Fibroblast of skin of left biceps (primary cell): ENCODE measurements at places on chromosomes 2 and 18.

DNA sequence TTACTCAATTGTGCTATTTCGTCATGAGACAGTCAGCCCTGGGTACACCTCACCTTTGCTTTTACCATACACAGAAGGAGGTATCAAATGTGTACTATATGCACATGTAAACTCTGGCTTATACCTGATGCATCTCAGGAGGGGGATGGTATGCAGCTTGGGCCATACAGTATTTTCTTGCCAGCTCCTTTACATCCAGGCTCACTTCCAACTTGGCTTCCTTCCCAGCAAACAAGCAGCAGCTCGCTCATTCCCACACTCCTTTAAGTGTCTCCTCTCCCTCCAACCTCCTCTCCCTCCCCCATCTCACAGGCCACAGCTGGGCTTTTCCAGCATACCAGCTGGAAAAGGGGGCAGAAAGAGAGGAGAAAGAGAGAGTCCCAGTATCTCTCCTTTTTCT, 9.6 kb downstream of the MARCHF4 start:
- peak; percentile 86 for DNase-seq

- DNase-seq, result no peak
Observed at GRCh38 chr2:121084130-121084680, 200.8 kb downstream of the TFCP2L1 start.

DNA sequence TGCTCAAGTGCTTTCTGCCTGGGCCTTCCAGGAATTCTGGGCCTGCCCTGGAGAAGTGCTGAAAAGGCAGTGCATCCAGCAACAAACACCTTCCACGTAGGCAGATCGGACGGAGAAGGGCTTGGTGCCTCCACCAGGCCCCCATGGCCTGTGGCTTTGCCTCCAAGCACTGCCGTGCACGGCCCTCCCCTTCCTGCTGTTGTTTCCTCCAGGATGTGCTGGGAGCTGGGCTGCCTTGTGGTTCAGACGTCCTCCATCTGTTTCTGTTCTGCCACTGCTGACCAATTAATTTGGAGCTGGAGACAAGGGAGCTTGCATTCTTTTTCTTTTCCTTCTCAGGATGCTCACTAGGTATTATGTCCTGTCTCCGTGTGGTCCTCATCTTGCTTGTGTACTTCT, 197.0 kb downstream of the HRH4 start:
- no peak for DNase-seq

DNA sequence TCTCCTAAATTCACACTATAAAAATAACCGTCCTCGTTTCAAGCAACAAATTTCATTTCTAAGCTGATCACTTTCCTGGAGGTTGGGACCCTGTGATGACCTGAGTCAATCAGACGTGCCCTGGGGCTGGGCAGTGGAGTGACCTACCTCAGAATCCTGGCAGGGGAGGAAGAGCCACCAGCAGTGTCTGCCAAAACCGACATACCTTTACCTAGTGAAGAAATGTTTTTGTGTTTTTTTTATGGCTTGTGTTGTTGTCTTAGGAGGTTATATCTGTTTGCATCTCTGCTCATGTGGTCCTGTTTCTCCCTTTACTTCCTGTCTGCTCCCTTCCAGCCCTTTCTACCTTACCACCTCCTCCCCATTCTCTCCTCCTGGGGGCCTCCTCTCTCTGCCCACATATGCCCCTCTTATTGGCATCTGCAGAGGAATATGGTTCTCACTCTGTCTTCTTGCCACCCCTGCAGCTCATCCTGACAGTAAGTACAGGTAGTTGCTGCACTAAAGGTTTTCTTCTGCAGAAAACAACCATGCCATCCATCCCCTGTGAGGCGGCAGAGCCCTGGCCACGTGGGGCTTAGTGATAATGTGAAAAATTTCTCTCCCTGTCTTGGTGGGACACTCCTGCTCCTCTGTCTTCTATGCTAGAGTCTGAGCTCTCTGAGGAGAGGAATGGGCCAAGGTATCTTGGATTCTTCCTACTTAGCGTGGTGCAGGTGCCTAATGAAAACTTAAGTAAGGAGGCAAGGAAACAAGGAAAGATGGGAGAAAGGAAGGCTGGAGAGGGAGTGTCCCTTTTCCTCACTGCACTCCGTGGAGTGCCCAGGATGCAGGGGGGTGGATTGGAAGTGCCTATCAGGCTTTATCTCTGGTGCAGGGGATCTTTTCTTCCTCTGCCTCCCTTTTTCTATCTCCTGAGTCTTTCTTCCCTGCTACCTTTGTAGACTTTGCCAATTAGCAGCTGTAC, 15.4 kb downstream of the ACOXL start:
- no peak for DNase-seq

- no peak for DNase-seq
Observed at GRCh38 chr18:11996190-11996754, 15.0 kb downstream of the IMPA2 start.

DNA sequence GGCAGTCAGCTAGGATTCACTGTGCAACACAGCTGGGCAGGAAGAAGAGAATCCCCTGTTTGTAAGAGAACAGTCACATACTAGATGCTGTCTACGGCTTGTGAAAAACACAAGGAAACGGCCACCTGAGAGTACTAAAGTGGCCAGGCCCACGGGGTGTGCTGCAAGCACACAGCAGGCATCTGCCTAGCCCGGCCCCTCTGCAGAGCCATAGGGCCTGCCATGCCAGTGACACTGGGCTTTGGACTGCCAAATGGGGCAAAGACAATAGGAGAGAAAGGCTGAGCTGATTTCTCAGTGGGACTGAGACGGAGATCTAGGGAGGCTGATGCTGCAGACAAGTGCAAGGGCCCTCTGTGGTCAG, 10.3 kb downstream of the TUBB6 start:
- DNase-seq, result no peak

DNA sequence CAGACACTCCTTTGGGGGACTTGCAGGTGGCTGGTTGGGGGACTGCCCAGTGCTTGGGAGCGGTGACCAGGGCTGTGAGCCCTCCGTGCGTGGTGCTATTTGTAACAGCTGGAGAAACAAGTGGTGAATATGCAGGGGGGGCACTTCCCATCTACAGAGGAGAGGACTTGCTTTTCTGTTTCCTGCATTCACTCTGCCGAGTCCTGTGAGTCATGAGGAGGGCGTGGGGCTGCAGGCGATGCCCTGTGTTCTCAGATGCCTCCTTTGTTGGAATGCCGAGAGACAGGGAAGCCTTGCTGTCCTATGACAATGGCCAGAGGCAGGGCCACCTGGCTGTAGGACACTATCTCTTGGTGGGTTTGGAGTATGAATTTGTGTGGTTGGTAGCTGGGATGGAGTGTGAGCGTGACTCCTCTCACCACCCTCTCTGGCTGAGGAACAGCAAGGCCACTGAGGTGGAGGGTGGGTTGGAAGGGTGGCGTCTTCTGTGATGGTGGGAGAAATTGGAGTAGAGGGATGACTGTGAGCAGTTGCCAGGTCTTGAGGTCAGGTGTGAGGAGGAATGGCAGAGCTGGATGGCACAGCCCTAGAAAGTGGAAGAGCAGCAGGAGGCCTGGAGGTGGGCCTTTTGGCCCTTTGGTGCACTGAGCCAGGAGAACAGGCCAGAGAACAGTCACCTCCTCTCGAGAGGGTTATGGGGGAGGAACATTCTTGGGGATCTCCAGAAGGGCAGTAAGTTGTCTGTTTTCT, 24.3 kb downstream of the FHOD3 start:
- DNase-seq, result no peak

DNA sequence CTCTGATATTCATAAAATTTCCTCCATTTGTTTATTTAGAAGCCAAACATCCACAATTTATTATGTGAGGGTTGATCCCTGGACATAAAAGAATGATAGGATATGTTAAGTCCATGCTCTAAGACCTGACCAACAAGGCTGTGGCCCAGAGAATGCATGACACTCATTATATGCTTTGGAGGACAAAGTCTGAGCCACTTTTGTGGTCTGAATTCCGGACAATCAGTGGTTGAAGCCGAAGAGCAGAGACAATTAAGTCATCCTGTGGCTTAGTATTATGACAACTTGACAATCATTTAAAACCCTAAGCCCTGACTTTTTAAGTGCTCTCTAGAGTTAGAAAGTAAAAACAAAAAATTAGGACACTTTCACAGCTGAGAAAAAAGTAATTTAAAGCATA, 483.3 kb downstream of the PLCL1 start:
- no peak for DNase-seq

- no peak for DNase-seq
Observed at GRCh38 chr18:32025744-32026143, 7.1 kb downstream of the RNF125 start.

DNA sequence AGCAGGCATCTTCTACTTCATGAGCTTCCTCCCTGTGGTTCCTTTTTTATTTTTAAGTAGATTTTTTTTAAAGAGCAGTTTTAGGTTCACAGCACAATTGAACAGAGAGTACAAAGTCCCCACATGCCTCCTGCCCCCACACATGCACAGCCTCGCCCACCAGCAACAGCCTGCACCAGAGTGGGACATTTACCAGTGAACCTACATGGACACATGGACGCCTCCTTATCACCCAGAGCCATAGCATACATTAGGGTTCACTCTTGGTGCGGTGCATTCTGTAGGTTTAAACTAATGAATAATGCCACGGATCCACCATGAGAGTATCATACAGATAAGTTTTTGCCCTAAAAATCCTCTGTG, 40.9 kb downstream of the HS1BP3 start:
- DNase-seq, result no peak

DNA sequence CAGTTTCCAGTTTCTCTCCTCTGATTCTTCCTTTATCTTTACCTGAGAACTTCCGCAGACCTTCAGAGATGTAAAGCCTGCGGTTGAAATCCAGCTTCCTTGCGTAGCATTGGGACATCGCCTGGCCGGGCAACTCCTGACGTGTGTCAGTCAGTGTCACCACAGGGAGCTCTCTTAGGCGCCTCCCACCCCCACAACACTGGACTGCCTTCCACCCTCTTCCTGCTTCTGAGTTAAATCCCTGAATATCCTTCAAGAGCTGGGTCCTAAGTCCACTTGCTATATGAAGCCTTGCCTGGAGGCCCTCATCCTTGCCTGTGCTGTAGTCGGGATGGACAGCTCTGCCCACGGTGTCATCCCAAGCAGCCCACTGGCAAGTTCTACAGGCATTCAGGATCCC, 179.4 kb downstream of the SEPTIN10 start:
- DNase-seq, result no peak

GRCh38 chr18:47373465-47373864, 122.0 kb upstream of the SKOR2 start:
- DNase-seq, result no peak

- no peak for DNase-seq
Observed at GRCh38 chr2:68556381-68556780, 87.0 kb upstream of the PROKR1 start.

GRCh38 chr2:20582600-20583221, 68.2 kb downstream of the HS1BP3 start:
- no peak for DNase-seq

DNA sequence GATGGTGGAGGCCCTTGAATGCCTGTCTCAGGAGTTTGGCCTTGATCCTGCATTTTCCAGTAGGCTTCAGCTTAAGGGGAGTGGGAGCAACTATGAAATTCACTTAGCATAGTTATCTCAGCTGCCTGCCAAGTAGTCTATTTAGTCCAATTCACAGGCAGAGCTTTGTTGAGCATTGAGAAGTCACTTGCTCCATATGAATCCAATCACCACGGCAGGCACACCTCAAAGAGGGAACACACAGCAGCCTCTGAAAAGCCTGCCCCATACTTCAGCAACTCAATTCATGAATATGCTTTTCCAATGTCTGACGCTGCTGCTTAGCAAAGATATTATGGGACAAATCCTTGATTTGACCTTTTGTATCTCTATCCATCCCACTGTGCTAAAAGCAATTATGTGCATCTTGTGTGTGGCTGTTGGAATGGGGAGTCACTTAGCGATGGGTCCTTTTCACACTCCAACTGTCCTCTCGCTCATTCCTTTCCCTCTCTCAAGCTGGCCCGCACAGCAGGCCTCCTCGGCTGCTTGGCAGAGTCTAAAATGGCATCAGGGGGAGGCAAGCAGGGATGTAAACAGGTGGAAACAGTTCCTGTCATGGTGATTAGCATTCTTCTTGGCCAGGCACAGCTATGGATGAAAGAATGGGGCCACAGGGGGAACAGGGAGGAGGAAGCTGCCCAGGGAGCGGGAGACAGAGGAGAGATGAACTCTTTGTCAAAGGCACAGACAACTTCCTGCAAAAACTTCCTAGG, 56.0 kb upstream of the LRPPRC start:
- DNase-seq, result no peak

DNA sequence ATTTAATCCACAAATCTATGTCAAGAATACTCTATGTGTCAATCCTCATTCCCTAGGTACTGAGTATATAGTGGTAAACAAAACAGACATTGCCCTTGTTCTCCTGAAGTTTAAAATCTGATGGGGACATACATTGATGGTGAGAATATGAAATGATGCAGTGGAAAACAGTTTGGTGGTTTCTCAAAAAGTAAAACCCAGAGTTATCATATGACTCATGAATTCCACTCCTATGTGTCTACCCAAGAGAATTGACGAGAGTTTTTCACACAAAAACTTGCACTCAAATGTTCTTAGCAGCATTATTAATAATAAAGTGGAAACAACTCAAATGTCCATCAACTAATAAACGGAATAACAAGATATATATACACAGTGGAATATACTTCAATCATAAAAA, 586.7 kb downstream of the CCDC85A start:
- DNase-seq, result peak; percentile 16

GRCh38 chr2:147623328-147623727, 221.5 kb upstream of the ACVR2A start:
- no peak for DNase-seq

GRCh38 chr2:129747500-129748125, 231.9 kb upstream of the RAB6C start:
- no peak for DNase-seq

GRCh38 chr2:681312-681711, 4.1 kb upstream of the TMEM18 start:
- no peak for DNase-seq

- no peak for DNase-seq
Observed at GRCh38 chr2:226873826-226874225, 38.0 kb downstream of the RHBDD1 start.

- no peak for DNase-seq
Observed at GRCh38 chr18:52054324-52054723, 285.7 kb upstream of the DCC start.

GRCh38 chr2:200415455-200415854, 94.4 kb downstream of the KCTD18 start:
- DNase-seq, result no peak

DNA sequence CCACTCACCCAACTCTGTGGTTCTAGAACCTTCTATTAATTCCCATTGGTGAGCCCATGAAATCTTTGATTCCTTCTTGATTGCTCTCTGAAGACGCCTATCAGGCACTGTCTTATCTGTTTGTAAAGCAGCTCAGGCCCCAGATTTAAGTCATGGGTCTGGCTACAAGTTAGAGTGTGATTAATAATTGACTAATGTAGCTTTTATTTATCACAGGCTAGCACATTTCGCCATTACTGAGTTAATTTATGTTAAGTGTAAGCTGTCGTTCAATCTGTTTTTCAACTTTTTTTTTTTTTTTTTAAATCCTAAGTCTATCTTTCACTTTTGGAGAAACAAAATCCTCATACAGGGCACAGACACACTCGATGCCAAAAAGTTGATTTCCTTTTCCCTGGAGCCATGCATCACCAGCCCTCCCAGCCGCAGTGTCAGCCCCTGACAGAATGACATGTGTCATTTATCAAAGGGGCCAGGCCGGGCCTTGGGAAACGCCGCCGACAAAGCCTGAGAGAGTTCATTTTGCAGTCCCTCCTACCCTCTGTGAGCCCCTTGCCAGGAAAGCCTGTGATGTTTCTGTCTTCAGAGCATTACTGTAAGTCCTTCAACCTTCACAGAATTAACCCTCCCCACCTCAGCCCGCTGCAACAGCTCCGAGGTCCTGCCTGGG, 15.8 kb downstream of the TSHZ1 start:
- DNase-seq, result no peak
